ENCODE measurements at places on chromosomes 12 and 14.
A peak's percentile ranks its signal among the peaks of the same experiment; 100 is the strongest.

DNA sequence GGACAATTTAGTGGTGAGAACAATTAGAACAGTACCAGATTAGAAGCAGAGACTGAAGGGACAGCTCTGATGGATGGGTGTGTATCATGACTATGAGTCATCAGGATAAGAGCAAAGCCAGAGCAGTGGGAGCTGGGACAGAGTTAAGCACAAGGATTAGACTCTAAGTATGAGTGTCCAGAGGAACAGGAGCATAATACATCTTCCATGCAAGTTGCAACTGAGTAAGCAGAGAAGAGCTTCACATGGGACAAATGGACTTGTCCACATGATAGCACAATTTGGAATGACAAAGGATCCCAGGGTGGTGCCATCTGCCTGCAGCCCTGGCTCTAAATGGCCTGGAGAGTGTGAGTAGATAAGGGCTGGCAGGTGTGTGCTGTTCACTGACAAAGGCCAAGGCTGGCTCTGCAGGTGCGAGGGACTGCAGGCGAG is 226.4 kb upstream of the CAND1 start:
- DNase-seq = no peak

DNA sequence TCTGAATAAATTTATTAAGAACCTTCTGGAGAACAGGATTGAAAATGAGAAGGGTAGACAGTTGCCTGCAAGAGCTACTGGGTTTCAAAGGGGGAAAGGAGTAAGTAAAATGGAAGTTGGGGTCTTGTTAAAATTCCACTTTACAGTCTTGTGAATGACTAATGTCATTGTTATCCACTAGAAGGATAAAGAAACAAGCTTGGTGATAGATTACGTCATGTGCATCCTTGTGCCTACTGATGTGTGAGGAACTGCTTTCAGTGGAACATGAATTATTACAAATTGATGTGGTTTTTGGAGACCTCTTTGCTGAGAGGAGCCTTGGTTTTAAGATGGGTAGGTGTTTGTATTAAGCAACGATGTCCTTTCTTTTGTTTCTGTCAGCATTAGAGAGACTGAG is 272.5 kb upstream of the PRICKLE1 start:
- no peak for DNase-seq

DNA sequence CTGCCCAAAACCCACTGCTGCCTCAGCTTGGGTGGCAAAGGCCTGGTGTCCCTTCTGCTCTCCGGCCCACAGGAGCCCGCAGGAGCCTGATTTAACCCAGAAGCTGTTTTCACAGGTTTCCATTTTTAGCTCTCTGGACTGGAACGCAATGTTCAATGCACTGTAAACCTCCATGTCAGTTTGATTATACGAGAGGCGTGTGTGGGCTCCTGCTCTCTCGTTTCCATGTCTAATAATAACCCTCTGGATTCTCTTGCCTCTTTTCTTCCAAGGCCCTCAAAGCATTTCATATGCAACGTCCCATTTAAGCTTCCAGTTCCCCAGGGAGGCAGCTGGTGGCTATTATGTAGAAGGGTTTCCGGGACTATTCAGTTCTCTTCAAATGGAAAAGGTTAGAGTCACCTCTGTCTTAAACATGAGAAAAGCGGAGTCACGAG is 161.1 kb downstream of the SUDS3 start:
- DNase-seq = no peak

GRCh38 chr12:20576528-20576927 is 118.6 kb upstream of the SLCO1C1 start:
- DNase-seq = no peak

GRCh38 chr12:53485955-53486735 is 13.1 kb downstream of the MAP3K12 start:
- no peak for DNase-seq

DNA sequence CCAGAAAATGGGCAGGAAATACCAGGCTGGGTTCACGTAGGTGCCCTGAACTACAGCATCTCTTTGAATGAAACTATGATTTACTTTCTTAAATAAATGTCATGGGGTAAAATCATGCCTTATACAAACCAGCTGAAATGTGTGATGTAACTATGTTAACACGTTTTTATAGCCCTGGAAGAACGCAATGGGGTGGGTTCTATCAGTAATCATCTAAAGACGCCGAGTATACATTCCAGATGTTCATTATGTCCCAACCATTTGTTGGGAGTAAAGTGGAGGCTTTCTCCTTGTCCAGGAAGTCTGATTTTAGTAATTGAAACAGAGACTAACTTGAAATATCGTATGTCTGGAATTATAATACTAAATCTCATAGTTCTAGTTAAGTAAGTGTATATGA is 16.2 kb upstream of the IGF1 start:
- no peak for DNase-seq

GRCh38 chr12:2526371-2526770 is 268.4 kb upstream of the FKBP4 start:
- no peak for DNase-seq

DNA sequence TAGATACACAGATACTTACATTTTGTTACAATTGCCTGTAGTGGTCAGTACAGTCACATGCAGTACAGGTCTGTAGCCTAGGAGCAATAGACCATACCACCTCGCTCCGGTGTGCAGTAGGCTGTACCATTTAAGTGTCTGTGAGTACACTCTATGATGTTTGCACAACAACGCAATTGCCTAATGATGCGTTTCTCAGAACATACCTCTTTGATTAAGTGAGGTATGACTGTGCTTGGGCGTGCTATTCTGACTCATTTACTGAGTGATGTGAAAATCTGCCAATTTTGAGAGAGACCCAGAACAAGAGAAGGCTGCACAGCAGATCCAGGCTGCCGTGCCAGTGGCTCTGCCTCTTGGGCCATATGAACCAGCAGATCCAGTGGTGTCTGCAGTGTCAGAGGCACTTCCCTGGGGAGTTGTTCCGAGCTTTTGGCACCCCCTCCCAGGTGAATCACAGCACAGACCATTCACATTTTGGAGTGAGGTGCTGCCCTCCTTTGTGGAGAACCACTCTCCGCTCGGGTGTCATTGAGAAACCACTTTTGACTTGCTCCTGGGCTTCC is 20.4 kb downstream of the DLK1 start:
- no peak for DNase-seq

GRCh38 chr12:92558215-92558773 is 144.5 kb upstream of the PLEKHG7 start:
- no peak for DNase-seq

- DNase-seq = peak; percentile 40
Observed at GRCh38 chr12:104877103-104877705, 80.9 kb downstream of the SLC41A2 start.

- no peak for DNase-seq
Observed at GRCh38 chr12:67531501-67531900, 117.0 kb upstream of the DYRK2 start.

DNA sequence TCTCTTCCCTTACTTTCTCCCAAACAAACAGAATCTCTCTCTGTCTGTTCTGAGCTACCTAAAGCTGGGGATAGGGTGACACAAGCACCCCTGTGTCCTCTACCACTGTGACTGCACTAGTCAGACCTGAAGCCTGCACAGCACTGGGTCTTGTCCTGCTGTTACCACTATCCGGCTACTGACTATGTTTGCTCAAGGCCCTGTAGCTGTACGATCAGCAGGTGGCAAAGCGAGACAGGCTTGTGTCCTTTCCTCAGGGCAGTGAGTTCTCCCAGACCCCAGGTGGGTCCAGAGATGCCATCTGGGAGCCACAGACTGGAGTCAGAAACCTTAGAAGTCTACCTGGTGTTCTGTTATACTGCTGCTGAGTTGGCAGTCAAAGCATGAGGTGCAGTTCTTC is 116.4 kb downstream of the NUBPL start:
- DNase-seq = no peak

DNA sequence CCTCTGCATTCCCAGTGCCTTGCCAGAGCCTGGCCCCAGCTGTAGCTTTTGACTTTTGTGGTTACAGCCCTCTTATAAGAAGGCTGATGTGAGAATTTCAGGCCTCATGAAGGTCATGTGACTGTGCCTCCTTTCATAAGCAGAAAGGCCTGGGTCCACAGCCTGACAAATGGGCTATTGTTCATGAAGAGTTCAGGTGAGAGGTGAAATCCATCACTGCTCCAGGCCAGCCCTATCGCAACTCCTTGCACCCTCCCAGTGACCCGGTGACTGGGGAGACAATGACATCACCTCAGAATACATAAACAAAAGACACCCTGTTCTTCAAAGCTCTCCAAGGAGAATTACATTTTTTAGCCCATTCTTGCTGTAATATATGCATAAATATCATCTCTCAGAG is 321.5 kb downstream of the PCNX1 start:
- peak; percentile 67 for DNase-seq

- DNase-seq = no peak
Observed at GRCh38 chr12:20704860-20705259, 9.7 kb downstream of the SLCO1C1 start.

- DNase-seq = no peak
Observed at GRCh38 chr12:54032086-54032619, 697 bp upstream of the HOXC5 start.

GRCh38 chr14:42469637-42470426 is 863.2 kb downstream of the LRFN5 start:
- no peak for DNase-seq

DNA sequence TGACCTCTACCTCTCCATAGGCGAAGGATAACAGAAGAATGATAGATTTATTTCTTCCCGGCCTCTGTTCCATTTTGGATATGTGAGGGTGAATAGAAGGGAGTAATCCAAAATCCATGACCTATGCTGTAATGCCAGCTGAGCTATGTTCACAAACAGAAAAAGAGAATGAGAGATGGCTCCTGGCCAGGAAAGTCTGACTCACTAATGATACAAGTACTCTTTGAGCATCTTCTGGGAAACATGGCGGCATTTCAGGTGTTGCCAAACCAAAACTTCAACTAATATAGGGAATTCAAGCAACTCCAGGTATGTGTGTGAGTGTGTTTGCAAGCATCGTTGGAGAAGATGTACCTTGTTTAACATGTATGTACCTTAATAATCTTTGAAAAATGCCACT is 55.1 kb downstream of the MED13L start:
- peak; percentile 36 for DNase-seq

DNA sequence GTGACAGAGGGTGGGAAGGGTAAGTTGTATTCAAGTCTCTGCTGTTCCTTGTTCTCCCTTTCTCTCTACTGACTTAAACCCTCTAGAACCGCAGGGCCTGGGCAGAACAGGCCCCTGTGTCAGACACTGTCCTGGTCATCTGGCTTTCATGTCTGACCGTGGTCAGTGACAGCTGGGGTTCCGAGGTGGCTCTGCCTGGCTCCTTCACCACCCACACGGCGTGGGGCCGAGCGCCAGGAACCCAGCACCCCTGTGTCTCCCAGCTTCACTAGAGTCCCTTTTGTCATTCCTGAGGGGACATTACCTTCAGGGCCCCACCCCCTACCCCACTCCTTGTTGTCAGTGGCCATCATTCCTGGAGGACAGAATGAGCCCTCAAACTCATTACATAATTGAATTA is 168.9 kb downstream of the ADGRD1 start:
- no peak for DNase-seq

DNA sequence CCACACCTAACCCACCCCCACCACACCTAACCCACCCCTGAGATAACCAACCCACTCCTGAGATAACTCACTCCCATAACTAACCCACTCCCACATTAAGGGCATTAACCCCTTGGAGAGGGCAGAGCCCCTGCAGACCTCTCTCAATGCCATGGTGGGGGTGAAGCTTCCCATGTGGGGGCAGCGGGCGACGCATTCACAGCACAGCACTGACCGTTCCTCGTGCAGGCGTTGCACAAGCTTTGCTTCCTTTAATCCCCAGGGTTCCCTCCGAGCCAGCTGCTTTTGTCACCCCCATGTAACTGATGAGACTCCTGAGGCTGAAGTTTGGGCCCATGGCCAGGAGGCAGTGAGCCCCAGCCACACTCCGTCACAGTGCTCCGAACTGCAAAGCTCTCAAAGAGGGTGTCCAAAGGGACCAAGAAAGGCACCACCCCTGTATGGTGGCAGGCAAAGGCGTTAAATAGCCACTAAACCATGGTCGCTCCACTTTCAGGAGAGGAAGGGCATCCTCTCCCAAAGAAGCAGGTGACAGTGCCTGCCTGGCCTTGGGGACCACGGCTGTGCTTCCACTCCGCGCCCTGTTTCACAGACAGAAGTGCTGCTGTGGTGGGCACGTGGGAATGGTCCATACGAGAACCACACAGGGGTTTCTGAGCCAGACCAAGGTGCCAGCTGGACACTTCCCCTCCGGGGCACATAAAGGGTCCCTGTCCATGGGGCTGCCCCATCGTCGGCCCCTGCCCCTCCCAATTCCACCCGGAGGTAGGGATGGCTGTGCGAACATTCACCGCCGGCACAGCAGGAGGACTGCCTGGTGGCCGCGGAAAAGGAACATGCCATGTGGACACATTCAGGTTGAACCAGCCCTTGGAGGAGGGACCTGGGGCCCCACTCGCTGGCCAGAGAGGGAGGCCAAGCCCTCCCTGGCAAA is 28.3 kb downstream of the GALNT9 start:
- no peak for DNase-seq

GRCh38 chr14:61632807-61633206 is 62.5 kb upstream of the HIF1A start:
- DNase-seq = no peak

DNA sequence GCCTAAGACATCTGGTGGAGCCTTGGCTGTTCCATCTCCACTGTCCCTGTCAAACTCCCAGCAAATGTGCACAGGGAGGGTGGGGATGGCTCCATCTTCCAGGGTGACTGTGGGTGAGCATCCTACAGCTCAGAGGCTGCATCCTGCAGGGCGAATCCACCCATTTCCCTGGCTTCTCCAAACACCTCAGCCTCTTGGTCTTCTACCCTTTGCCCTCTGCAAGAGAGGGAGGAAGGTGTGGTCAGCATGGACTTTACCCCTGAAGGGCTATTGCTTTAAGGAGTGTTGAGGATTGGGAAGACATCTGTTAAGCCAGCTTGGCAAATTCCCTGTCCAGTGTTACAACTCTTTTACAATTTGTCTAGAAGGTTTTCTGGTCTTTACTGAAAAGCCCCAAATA is 23.1 kb upstream of the DGLUCY start:
- DNase-seq = no peak

DNA sequence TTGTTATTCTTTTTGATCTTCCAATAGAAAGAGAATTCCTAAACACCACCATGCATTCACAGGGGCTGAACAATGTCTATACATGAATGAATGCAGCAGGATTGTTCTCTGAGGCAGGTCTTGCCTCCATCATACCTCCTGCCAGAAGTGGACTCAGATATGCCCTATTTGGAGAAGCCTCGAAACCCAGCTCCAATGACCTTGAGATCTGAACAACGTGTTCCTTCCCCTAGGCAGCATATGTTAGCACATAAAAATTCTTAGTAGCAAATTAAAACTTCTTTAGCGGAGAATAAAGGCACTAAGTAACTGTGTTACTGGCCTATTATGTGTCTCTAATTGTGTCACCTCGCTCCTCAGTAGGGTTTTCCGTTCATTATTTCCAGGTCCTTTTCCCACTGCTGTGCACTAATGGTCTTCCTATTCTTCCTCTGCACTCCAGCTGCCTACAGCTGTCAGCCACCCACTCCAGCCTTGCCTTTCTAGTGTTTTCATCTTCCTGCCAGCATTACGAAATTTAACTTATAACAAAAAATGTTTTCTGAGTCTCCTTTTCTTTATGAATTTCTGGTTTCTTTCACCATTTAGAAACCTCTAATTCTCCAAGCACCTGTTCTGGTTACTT is 62.6 kb upstream of the IGF1 start:
- no peak for DNase-seq

Data from HT-29 (cell line).